Lower leg skin (tissue), 4 donors: ENCODE measurements at places on chromosomes 13 and 19.

GRCh38 chr13:69585656-69586055 lies 522.0 kb upstream of the ATXN8OS start:
- no peak for DNase-seq

GRCh38 chr19:38360351-38360750 lies 14.0 kb upstream of the PSMD8 start:
- DNase-seq, result no peak

GRCh38 chr19:43751466-43752220 lies 3.1 kb downstream of the SMG9 start:
- DNase-seq, result no peak

DNA sequence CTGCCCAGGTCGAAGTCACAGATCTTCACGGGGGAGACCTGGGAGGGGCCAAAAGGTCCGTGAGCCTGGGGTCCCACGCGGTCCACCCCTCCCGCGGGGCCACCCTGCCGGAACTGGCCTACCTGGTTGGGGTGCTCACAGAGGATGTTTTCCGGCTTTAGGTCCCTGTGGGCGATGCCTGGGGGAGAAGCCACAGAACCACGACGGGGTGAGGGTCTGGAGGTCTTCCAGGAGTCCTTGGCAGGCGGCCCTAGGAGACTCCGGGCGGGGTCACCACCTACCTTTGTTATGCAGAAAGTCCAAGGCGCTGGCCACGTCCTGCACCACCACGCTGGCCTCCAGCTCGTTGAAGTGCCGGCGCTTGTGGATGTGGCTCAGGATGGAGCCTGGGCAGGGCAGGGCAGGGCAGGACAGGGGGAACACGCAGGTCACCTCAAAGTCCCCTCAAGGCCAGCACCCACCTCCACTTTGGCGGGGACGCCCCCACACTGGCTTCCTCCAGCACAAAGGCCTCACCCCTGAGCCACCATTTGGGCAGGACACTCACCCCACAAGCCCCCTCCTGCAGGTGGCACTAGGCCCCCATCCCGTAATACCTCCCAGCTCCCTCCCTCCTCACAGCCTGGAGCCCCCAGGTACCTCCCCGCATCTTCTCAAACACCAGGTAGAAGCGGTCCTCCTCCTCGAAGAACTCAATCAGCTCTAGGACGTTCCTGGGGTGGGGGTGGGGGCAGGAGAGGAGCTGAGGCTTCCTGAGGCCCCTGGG lies 8.4 kb downstream of the MKNK2 start:
- peak; percentile 43 for DNase-seq

DNA sequence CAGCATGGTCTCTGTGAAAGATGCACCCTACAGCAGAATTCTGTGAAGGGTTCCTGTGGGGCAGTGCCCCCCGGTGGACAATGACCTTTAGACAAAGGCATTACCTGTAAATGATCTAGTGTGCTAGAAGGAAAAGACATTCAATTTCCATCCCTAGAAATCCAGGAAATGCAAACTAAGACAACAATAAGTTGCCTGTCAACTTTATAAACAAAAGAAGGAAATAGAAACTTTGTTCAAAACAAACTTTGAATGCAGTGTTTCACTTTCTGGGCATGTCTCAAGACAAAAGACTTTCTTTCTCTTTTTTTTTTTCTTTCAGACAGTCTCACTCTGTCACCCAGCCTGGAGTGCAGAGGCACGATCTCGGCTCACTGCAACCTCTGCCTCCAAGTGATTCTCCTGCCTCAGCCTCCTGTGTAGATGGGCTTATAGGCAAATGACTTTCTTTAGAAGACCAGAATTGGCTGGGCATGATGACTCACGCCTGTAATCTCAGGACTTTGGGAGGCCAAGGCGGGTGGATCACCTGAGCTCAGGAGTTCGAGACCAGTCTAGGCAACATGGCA lies 15.5 kb downstream of the TEX101 start:
- DNase-seq, result no peak

DNA sequence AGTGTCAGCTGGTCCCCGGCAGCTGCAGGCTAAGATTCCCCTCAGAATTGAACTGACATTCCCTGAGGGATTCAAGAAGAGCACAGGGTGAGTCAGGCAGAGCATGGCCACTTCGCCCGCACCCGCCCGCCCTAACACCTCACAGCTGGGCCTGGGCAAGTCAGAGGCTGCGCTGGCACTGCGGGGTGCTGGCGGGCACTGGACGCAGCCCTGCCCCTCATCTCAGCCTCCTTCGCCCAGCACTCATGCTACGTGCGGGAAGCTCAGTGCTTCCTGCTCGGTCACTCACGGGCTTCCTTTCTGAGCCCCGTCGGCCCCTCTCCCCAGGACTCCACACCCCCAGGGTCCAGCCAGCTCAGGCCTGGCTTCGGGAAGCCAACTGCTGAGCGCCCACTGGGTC lies 56.9 kb downstream of the MLLT1 start:
- DNase-seq, result no peak

- DNase-seq, result no peak
Measured at GRCh38 chr19:48810151-48810550, 678 bp downstream of the BCAT2 start.

DNA sequence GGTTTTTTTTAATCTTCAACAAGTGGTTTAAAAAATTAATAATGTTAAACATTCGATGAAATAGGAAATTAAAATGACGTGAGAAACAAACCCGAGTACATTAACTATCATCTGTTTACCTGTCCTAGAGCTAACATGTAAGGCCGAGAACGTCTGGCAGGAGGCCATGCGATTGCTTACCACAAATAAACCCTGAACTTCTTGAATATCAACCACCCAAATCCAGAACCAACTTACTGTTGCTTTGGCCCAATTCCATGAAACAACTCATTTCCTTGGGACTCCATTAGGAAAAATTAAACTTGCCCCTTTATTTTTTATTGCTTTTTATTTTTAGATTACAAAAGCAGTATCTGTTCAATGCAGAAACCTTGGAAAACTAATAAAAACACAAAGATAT lies 228.9 kb upstream of the IRS2 start:
- no peak for DNase-seq

DNA sequence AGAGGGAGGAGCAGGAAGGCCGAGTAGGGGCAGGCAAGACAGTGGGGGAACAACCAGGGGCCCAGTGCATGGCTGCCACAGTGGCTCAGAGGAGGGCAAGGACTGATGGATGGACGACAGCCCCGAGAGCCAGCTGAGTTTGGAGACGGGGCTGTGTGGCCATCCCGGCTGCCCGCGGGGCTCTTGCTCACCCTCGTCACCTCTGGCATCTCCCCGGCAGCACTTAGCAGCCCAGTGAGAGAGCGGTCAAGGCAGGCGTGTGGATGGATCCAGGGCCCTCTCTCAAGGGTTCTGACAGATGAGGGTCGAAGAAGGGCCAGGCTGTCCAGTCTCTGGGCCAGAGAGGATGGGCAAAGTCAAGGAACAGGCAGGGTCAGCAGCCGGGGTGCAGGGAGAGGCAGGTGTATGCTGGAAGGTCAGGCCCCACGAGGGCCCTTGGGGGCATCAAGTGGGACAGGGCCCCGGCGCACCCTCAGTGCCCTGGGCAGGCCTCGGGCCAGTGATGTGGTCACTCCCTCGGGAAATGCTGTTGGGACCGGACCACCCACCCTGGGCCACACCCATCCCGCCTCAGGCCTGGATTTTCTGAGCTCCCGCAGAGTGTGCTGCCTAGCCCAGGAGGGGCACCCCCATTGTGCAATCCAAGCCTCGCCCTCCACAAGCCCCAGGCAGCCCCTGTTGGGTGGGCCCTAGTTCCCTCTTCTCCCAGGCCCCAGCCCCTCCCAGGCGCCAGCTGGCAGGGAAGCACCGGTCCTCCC lies 56.4 kb upstream of the TPM4 start:
- peak; percentile 78 for DNase-seq

DNA sequence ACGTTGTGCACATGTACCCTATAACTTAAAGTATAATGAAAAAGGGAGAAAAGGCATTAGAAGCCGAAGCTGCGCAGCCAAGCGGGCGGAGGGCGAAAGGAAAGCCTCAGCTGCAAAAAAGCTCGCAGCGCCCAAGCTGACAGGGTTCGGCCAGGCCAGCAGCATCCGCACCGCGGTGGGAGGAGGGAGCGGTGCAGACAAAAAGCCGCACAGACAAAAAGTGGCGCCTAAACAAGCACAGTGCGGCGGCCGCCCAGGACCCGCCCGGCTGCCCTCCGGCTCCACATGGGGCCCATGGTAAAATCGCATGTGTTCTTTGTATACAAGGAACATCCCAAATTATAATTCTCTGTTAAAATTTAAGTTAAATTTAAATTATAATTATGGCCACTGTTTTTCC lies 42.4 kb downstream of the PSG3 start:
- no peak for DNase-seq

DNA sequence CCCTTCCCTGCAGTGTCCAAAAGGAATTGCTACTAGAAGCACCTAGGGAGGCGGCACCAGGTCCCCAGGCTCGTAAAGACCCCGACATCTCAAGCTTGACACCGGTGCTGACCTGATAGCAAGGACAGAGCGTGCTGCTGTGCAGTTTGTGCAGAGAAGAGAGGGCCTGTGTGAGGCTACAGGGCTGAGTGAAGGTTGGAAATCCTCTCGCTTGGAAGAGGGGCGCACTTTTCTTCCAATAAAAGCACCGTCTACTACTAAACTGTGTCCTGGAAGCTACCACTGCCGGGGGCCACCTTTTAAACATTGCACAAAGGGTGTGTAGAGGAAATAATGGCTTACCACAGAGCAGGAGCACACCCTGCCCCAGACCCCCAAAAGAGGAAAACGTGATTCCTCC lies 11.0 kb downstream of the TMEM272 start:
- no peak for DNase-seq

DNA sequence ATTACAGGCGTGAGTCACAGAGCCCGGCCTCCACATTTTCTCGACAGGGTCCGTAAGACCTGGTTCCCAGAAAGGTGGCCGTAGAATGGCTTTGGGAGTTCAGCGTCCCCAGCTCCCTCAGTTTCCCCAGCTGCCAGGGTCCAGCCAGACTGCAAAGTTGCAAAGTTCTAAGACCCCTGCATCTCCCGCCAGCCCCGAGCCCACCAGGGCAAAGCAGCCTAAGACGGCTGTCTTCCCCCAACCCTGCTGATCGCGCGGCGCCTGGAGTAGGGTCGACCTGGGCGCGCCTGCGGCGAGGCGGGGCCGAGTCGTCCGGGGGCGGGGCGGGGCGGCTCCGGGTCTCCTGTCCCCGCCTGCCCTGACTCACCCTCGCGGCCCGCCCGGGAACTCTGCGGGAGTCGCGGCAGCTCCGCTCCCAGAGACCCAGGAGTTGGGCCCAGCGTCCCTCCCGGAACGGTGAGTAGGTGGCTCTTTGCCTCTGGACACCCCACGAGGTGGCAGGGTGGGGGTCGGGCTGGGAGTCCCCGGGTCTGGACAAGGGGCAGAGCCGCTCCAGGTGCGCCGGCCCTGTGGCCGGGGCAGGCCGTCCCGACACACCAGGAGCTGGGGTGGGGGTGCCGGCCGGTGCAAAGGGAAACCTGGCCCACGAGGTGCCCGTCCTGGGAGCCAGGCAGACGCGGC lies at the start of gene LRRC8E:
Gene LRRC8E, plus strand, starts transcription at position 366 of the 681 bp plus-strand sequence. CDS start 7,094 bp downstream, outside the sequence.
- DNase-seq, result peak; percentile 91

DNA sequence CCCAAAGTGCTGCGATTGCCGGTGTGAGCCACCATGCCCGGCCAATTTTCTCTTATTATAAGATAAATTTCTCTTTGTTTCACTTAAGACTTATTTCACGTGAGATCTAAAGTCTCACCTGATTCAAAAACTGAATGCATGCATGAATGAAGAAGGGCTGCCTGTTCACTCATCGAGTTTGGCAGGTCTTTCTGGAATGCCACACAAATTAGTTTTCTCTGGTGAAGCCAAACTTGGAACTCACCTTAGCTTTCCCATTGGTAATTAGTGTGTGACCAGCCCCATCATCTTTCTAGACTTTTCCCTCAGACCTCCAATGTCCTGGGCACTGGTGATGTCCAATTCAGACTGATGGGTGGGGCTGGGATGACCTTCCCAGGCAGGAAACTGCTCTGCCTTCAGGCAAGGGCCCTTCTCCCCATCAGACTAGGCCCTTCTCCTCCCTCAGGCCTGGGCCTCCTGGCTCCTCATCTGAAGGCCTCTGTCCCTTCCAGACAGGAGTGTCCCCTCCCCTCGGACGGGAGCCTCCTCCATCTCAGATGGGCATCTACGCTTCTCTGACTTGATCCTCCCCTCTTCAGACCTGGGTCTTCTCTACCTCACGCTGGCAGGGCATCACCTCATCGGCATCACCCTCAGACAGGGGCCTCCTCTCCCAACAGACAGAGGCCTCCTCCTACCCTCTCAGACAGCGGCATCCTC lies 14.4 kb downstream of the C3 start:
- no peak for DNase-seq

- no peak for DNase-seq
Measured at GRCh38 chr13:107234319-107235073, 666.6 kb upstream of the ARGLU1 start.

DNA sequence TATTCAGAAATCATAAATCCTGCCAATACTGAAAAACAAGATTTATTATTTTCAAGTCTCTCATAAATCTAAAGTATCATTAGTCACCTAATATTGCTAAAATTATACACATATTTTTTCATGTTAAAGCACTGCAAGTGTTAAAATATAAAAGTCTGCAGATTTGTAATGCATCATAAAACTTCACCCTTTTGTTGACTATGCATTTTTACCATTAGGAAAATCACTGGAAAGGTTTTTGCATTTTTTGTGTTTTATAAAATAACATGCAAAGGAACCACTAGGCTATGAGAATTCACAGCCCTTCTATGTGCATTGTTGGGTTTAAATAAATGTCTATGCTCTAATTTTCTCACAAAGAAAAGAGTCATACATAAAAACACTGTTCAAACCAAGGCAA lies 407.3 kb downstream of the DACH1 start:
- no peak for DNase-seq

DNA sequence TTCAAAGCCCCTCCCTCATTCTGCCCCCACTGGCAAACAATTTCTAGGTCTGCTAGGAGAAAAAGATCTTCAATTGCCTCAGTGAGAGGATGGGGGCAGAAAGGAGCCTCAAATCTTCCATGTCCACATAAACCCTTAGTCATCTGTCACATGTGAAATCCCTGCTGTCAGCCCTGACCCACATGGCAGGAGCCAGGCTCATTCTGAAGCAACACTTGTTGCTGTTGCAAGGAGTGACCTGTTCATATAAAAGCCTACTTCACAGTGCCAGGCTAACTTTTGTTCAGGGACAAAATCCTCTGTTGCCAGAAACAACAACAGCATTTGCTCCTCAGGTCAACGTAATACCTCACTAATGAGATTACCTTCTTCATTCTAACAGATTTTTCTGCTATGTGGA lies 70.5 kb downstream of the IRS2 start:
- no peak for DNase-seq

- no peak for DNase-seq
Measured at GRCh38 chr19:21848706-21849105, 12.7 kb upstream of the ZNF43 start.

DNA sequence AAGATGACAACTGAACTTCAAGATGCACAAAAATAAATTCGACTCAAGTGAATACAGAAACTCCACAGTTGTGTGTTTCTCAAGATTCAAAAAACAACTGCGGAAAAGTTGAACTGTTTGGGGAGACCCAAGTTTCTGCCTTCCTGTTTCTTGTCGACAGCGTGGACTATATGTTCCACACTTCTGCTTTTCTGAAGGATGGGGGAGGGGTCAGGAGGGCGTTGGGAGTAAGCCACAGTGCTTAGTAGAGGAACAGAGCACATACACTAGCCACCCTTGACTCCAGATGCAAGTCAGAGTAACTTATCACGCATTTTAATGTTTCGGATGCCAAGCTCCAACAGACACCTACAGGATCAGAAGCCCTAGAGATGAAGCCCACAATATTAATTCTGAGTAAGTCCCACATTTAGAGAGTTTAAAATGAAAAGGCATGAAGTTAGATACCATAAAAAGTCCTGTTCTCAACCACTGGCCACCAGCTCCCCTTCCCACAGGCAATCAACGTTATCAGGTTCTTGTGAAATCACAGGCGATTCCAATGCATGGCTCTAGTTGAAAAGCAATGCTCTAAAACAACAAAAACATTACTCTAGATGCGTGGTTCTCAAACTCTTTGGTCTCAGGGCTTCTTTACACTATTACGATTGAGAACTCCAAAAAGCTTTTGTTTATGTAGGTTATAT lies 4.2 kb downstream of the TUBGCP3 start:
- no peak for DNase-seq
